Upper lobe of left lung (tissue), 6 donors: ENCODE measurements at places on chromosomes 7 and 10. TPM values are rescaled to one million over a fixed set of nuclear protein-coding genes. Genes with fewer than 3 reads are reported as not detected.
A peak's percentile ranks its signal among the peaks of the same experiment; 100 is the strongest.

TFEC gene
- 21.0 TPM for total RNA-seq

HTR7 gene
- 0.59 TPM for total RNA-seq

UPK3B gene
- total RNA-seq, result 52.4 TPM

PLCE1 gene
- 15.0 TPM for total RNA-seq

PCLO gene
- total RNA-seq, result 5.6 TPM

NUTM2E gene
- not detected for total RNA-seq

UNCX gene
- total RNA-seq, result not detected

GRCh38 chr7:92813390-92814024, 22.9 kb downstream of the CDK6 start:
- no peak for DNase-seq

- no peak for DNase-seq
Observed at GRCh38 chr10:58691528-58691927, 178.9 kb downstream of the BICC1 start.

DNA sequence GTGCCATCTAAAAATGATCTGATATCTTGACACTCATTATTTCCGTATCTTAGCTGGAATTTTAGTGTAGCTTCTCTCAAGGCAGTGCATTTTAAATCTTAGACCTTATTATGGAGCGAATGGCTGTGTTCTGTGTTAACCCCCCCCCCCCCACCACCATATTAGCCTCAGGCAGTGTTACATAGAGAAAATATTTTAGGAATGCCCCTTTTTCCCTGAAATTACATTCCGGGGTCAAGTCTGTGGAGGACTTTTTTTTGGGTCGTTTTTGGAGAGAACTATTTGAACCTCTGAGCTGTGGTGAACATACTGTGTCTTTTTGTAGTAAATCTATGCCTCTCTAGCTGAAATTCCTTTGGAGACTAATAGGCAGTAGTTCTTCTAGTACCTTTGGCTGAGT, 3.1 kb downstream of the CCDC126 start:
- no peak for DNase-seq

- no peak for DNase-seq
Observed at GRCh38 chr7:103915680-103916357, 73.6 kb downstream of the RELN start.

GRCh38 chr10:49645417-49645816, 31.6 kb downstream of the CHAT start:
- no peak for DNase-seq

DNA sequence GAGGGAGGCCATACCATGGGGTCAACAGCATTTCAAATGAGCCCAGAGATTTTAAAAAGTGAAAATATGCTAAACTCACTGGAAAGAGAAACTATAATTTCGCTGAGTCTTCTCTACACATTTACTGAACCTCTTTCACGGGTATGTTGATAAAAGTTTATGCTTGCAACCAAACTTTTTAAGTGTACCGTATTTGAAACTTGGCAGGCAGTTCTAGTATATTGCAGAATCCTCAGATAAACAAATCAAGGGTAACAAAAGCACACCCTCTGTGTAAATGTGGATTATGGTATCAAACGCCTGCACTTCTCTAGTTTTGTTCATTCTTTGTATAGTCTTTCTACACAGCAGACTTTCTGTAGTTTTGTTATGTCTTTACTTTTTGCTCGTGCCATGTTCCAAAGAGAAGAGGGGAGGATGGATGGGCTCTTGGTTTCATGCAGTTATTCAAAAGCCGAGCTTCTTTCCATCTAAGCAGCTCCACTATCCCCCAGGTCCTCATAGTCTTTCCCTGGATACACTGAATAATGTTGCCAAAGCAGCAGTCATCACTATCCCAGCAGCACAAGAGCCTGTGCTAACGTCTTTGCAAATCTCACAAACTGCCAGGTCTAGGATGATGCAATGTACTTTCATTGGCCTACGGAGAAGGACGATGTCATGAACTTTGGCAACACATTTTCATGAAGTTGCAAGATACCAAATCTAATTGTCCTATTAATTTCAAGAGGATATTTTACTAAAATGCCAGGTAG, 131.2 kb downstream of the MPP7 start:
- peak; percentile 27 for DNase-seq

- no peak for DNase-seq
Observed at GRCh38 chr7:7819442-7820247, 101.2 kb upstream of the RPA3 start.

DNA sequence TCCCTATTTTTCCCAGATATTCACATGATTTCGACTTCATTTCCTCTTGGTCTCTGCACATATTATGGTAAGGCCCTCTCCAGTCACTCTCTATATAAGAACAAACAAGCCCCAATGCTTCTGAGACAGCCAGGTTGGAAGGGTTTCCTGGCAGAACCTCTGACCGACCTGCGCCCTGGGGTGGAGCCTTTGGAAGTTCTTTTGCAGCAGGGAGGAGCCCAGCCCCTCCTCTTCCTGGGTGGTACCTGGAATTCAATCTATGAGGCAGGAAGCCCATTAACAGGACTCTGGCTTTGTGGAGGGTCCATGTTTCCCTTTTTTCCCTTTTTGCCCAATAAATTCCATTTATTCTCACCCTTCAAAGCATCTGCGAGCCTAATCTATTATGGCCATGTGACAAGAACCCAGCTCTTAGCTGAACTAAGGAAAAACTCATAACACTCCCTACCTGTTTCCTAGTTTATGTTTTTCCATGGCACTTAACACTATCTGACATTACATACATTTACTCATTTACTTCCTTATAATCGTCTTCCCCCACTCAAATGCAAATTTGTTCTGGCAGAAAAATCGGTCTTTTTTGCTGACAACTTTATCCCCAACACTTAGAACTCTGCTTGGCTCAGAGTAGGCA, 92.5 kb upstream of the FRMD4A start:
- no peak for DNase-seq

DNA sequence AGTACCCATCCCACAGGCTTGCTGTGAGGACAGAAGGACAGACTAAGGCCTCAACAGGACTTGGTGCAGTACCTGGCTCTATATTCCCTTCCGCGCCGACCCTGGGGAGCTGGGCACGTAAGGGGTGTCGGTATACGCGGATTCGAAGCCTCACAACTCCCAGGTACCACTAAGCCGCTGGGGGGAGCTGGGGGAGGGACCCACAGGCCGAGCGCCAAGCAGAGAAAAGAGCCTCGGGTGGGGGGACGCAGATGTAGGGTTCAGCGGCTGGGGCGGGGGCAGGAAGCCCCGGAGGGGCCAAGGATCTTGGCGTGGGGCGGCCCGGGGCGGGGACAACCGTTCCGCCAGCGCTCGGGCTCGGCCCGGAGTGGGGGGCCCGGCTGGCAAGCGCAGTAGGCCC, 126.4 kb upstream of the ZNF746 start:
- no peak for DNase-seq

- DNase-seq, result no peak
Observed at GRCh38 chr7:47586925-47587324, 5.0 kb upstream of the TNS3 start.

GRCh38 chr7:149855361-149856305, 17.5 kb downstream of the ZNF862 start:
- DNase-seq, result no peak

DNA sequence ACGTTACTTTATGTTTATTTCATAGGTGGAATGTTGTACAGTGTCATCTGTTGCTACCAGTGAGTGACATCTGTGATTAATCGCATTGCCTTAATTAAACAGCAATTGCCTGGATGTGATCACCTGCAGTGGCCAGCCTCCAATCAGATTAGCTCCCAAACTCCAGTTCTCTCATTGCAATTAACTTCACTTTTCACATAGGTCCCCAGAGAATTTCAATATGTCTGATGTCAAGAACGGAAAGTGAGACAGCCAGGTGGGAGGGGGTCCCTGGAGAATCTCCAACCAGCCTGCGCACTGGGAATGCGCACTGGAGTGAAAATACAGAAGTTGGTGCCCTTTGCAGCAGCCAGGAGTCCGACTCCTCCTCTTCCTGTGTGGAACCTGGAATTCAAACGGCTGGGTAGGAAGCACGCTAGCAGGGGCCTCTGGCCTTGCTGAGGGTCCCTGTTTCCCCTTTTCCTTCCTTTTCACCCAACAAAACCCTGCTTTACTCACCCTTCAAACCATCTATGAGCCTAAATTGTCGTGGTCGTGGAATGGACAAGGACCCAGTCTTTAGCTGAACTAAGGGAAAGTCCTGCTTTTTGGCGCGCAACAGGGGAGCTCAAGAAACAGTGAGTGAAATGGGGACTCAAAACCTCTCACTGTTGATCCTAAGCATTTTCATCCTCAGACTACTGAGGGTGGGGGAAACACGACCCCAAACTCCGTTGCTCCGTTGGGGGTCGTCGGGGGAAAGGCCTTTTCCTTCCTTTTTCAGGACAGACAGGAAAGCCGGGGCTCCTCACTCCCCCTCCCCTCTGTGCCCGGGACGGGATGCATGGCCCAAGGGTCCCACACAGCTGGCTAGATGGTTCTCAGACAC, 1355.5 kb upstream of the LRRTM3 start:
- peak; percentile 28 for DNase-seq

GRCh38 chr10:5211696-5212536, 15.3 kb downstream of the AKR1C4 start:
- DNase-seq, result no peak

GRCh38 chr10:38119038-38119437, 24.9 kb downstream of the ZNF37A start:
- DNase-seq, result no peak

GRCh38 chr7:14752301-14752700, 150.2 kb downstream of the DGKB start:
- no peak for DNase-seq

- no peak for DNase-seq
Observed at GRCh38 chr7:121307021-121307574, 21.7 kb upstream of the WNT16 start.

DNA sequence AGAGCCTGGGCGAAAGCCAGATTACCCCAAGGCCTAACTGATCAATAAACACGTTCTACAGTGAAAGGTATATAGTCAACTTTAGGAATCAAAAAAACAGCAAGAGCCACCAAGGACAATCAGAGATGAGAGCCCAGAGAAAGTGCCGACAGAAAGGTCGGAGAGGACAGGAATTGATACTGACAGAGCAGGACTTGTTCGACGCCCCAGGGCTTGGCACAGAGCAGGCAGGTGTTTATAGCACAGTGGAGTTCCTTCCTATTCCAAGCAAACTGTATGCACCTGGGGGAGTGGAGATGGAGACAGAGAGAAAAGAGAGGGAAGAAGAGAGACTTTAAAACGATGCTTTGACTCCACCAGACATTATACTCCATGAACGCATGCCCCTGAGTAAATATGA, 39.5 kb downstream of the PPP1R3C start:
- no peak for DNase-seq

DNA sequence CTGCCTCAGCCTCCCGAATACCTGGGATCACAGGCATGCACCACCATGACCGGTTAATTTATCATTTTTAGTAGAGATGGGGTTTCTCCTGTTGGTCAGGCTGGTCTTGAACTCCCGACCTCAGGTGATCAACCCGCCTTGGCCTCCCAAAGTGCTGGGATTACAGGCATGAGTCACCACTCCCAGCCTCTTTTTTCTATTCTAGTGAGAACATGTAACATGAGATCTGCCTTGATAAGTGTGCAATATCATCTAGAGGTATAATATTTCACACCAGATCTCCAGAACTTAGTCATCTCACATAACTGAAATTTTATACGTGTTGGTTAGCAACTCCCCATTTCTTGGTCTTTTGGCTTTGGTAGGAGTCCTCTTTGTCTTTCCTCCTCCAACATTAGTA, 656.9 kb downstream of the CNTNAP2 start:
- no peak for DNase-seq

DNA sequence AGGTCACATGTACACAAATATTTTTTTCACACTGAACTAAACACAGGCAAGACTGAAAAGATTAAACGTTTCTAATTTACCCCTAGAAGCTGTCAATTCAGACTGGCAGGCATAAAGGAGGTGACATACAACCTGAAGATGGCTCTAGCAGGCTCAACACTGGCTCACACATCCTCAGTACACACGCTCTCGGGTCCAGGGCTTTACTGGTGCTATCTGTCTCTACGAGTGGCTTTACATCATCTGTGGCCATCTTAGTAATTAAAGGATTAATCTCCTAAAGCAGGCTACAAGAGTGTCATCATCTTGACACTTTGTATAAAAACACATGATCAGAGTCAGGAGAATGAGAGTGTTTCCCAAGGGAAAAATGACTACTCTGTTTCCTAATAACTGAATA, 57.3 kb downstream of the COPG2 start:
- no peak for DNase-seq

GRCh38 chr10:59562126-59562525, 147.5 kb downstream of the SLC16A9 start:
- DNase-seq, result no peak

DNA sequence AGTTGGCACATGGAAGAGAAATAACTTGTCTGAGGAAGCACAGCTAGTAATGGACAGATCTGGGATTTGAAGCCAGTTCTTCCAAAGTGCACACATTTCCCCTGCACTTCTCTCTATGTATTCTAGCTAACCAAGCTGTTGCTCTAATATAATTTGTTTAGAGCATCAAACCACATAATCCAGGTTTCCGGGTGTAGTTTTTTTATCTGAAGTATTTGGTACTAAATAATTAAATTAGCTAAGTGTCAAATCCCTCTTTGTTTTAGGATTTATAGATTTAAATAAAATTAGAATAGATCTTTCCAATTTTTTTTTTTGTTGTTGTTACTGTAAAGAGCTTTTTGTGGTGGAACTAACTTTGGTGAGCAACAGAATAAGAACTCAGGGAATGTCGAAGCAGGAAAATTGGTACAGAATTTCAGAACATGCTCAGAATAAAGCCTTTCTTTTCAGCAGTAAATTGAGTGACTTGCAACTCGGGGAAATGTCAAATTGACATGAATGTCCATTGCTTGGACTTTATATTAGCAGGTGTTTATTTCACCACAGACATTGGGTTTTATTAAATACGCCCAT, 33.7 kb downstream of the CAMK1D start:
- DNase-seq, result no peak

DNA sequence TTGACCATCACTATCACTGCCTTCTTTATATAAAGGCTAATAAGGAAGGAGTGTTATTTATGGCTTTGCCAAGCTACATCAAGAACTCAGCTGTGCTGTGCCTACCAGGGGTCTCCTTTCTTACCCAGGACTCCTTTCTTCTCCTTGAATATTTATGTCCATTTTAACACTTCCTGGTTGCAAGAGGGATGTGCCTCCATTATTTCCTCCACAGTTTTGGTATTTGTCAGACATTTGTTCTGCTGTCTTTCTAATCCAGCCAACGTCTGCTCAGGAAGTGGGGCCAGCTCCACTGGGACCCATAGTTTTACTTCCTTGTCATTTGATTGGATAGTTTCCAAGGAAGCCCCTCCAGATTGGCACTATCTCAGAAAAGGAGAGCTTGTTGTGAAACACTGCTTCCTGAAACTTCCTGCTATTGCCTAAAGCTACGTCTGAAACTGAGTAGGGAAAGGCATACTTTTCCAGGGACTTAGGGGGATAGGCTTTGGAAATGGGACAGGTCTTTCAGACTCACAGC, 6.6 kb upstream of the STRIP2 start:
- DNase-seq, result no peak

DNA sequence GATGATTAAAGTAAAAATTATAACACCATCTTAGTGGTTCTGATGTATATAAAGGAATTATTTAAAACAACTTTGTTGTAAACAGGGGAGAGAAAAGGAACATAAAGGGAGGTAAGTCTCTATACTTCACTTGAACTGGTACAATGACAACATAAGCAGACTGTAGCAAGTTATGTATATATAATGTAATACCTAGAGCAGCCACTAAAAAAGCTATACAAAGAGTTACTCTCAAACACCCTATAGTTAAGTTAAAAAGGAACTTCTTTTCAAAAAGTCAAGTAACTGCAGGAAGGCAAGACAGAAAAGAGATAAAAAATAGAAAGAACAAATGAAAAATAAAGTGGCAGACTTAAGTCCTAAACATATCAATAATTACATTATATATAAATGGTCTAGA, 82.3 kb downstream of the ZNF503 start:
- DNase-seq, result no peak
